Thoracic aorta endothelial cell (primary cell): ENCODE measurements at places on chromosomes 16 and 17. TPM values are rescaled to one million over a fixed set of nuclear protein-coding genes. Genes with fewer than 3 reads are reported as not detected.

Gene TLCD2
- total RNA-seq: 1.2 and 1.6 TPM in 2 replicates

Gene CLDN7
- 19.0 and 22.7 TPM in 2 replicates for total RNA-seq

Gene MYH2
- not detected in 2 replicates for total RNA-seq

Gene TP53TG3C
- total RNA-seq: not detected in 2 replicates

Gene SECTM1
- 2.8 and 3.7 TPM in 2 replicates for total RNA-seq

Gene PITPNC1
- 9.8 and 14.0 TPM in 2 replicates for total RNA-seq

Gene CALB2
- not detected in 2 replicates for total RNA-seq

Gene KRTAP1-1
- total RNA-seq: not detected in 2 replicates

Gene KRT222
- not detected in 2 replicates for total RNA-seq

Gene CEP295NL
- total RNA-seq: 1.9 and 2.6 TPM in 2 replicates

Gene NEK8
- total RNA-seq: 1.1 and 1.5 TPM in 2 replicates

Gene PRR11
- total RNA-seq: 64.6 and 76.6 TPM in 2 replicates

Gene PYDC1
- not detected in 2 replicates for total RNA-seq

Gene COASY
- total RNA-seq: 25.1 and 31.0 TPM in 2 replicates

Gene C16orf95
- total RNA-seq: 2.9 and 4.3 TPM in 2 replicates

Gene CCL3
- not detected in 2 replicates for total RNA-seq

Gene SLC38A8
- not detected in 2 replicates for total RNA-seq

Gene TMC5
- total RNA-seq: not detected in 2 replicates

Gene SLFN12
- total RNA-seq: 47.0 and 61.0 TPM in 2 replicates

Gene NOD2
- total RNA-seq: 0.27 and 0.29 TPM in 2 replicates

Gene RUNDC3A
- total RNA-seq: not detected in 2 replicates

Gene ZNF594
- 5.2 and 6.7 TPM in 2 replicates for total RNA-seq

Gene CLEC19A
- total RNA-seq: not detected in 2 replicates

Gene ENPP7
- total RNA-seq: not detected in 2 replicates

Gene HSDL1
- total RNA-seq: 23.9 and 26.4 TPM in 2 replicates

Gene UNC13D
- total RNA-seq: 3.5 and 3.7 TPM in 2 replicates

Gene ABCA6
- 32.7 and 36.3 TPM in 2 replicates for total RNA-seq

Gene ELMO3
- total RNA-seq: 0.79 and 0.93 TPM in 2 replicates
